Activated CD4-positive, alpha-beta T cell treated with anti-CD3 and anti-CD28 coated beads, Interleukin-2, amount 10 ng/mL, durations not matched to agents 24 days and 14 days (primary cell): ENCODE measurements at places on chromosomes 12 and 14. TPM values are rescaled to one million over a fixed set of nuclear protein-coding genes. Genes with fewer than 3 reads are reported as not detected.
A peak's percentile ranks its signal among the peaks of the same experiment; 100 is the strongest.

DNA sequence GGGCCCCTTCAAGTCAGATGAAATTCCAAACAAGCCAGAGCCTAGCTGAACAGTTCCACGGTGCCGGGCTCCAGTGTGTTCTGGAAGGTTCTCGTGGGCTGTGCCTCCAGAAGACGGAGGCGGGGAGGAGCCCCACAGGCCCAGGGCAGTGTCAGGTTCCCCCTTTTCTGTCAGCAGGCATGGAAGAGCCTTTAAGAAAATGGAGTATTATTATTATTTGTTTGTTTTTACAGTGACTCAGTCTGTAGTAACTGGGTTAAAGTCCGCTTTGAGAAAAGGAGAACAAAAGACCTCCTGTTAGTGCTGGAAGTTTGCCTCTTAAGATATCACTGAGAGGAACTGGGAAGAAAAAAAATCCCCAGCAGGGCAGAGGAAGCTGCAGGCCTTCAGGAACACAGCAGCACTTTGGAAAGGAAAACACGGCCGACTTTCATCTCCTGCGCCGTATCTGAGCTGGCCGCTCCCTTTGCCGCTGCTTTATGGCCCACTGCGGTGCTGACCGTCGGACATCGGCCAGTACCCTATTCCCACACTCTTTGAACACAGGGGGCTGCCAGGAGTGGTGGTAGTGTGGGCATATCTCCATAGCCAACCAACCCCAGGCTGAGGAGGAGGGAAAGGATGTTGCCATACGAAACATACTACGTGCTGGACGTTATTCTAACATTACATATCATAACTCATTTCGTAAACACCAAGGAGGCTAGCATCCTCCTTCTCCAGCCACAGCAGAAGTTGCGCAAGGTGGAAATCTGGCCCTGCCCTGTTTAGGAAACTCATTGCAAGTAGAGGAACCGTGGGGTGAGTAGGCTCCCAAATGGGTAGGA is 194.0 kb downstream of the ZFP36L1 start:
- H3K36me3 ChIP-seq = no peaks in the 10 kb centered on the region
- no peak overlapping the region for H3K4me3 ChIP-seq
- H3K27ac ChIP-seq = no peak overlapping the region
- DNase-seq = no peak

DNA sequence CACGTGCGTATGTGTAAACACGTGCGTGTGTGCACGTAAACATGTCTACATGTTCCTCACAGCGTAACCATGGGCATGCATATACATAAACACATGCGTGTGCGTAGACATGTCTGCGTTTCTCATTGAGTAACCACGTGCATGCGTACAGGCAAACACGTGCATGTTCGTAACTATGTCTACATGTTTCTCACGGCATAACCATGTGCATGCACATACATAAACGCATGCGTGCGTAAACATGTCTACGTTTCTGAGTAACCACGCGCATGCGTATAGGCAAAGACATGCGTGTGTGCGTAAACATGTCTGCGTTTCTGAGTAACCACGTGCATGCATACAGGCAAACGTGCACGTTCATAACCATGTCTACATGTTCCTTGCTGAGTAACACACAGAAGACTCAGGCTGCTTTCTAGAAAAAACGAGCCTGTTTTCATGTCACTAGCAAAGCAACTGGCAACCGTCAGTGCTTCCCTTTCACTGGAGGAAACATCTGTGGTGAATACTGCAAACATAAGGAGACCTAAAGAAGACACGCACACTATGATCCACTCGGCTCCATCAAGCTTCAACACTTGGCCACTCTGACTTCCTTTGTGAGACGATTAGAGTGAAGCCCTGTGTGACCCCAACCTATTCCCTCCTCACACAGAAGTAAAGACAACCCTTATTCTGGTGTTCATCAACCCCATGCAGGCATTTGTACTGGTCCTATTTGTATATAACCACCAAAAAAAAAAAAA is 28.8 kb downstream of the POLE start:
- no peak overlapping the region for H3K27ac ChIP-seq
- DNase-seq = no peak
- H3K27me3 ChIP-seq = no peaks in the 10 kb centered on the region
- peaks cover 69% of the 10 kb centered on the region for H3K36me3 ChIP-seq
- peaks cover 26% of the 10 kb centered on the region for H3K4me1 ChIP-seq

Gene PAWR
- 7.1 and 7.5 TPM in 2 replicates for total RNA-seq

DNA sequence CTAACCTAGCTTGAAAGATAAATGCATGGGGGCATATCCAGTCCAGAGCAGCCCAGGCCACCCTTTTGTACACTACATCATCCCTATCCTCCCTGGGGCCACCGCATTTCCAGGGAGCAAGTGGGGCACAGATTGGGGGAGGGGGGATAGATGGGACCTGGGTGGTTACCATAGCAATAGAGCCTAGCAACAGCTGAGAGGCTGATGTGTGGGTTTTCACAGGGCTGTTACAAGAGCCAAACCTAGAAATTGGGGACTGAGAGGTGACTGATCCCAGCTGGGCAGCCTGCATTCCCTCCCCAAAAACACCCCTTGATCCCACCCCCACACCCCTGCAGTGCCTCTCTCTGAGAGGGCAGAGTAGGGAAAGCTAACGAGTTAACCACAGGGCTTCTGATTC is 3.7 kb upstream of the ZNF384 start:
- no peak overlapping the region for H3K27ac ChIP-seq
- H3K36me3 ChIP-seq = peaks cover 5% of the 10 kb centered on the region
- H3K27me3 ChIP-seq = peaks cover 10% of the 10 kb centered on the region
- peaks cover 9% of the 10 kb centered on the region for H3K4me1 ChIP-seq
- DNase-seq = no peak

DNA sequence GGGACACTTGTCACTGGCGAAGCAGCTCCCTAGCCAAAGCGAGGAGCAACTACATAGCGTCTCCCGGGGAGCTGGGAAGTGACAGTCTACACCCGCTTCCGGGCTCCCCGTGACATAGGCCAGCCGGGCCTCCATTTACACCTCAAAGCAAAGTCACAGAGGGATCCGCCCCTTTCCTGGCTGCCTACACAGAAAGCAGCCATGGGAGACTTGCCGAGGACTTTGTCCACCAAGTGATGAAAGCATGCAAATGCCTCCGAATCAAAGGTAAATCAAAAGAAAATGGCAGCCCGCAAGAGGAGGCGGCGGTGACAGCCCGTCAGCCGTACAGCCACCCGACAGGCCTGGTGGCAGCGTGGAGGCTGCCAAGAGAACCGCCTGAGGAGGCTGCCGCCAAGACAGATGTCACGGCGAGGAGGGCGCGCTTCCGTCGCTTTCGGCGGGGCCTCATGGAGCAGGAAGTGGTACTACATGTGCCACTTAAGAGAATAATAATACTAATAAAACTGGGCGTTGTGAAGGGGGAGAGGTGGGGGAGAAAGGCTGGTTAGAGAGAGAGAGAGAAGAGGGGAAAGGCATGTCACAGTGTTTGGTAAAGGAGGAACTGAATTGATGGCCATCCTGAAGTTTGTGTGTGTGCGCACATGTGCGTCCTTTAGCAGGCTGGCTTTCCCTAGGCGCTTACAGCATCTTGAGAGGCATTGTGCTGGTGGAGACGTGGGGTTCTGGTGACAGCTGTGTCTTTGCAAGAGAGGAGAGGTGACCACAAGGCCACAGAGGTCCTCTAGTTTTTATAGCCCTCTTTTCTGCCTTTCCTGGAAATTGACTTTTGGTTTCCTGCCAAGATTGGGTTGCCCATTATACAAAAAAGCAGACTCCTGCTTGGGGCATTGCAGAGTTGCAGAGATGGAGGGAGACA is 661.7 kb downstream of the VRK1 start:
- H3K36me3 ChIP-seq = peaks cover 51% of the 10 kb centered on the region
- peaks cover 56% of the 10 kb centered on the region for H3K4me1 ChIP-seq
- H3K4me3 ChIP-seq = peak overlapping the region; percentile 94
- peak overlapping the region; percentile 99 for H3K27ac ChIP-seq
- H3K27me3 ChIP-seq = no peaks in the 10 kb centered on the region
- peak; percentile 94 for DNase-seq

DNA sequence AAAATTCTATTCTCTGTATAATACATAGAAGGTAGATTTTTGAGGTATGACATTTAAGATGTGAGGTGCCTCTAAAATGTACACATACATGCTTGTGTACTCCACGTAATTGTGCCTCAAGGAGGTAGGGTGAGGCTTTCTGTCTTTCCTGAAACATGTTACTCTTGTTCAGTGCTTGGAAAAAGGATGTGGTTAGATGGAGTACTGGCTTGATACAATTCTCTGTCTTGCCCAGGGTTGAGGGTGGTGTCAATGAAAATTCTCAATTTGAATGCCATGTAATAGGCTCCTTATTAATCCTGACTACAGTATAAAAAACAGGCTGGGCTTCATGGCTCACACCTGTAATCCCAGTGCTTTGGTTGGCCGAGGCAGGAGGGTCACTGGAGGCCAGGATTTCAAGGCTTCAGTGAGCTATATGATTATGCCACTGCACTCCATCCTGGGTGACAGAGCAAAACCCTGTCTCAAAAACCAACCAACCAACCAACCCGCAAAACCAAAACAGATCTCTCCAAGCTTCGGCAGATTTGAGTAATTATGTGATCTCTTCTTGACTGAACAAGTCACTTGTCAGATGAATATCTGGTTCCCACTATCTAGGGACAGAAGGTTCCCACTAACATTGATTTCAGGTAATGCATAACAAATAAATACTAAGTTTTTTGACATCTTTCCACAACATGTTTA is 41.6 kb downstream of the RCOR1 start:
- no peaks in the 10 kb centered on the region for H3K36me3 ChIP-seq
- peaks cover 13% of the 10 kb centered on the region for H3K4me1 ChIP-seq
- H3K4me3 ChIP-seq = no peak overlapping the region
- H3K27me3 ChIP-seq = no peaks in the 10 kb centered on the region
- DNase-seq = no peak

Gene PPP1R36
- 0.31 and 0.33 TPM in 2 replicates for total RNA-seq

GRCh38 chr12:57235017-57235727 is 5.7 kb downstream of the SHMT2 start:
- H3K27me3 ChIP-seq = peaks cover 17% of the 10 kb centered on the region
- H3K36me3 ChIP-seq = peaks cover 50% of the 10 kb centered on the region
- no peak for DNase-seq
- H3K4me1 ChIP-seq = peaks cover 51% of the 10 kb centered on the region

- no peaks in the 10 kb centered on the region for H3K27me3 ChIP-seq
- H3K4me3 ChIP-seq = no peak overlapping the region
- no peak overlapping the region for H3K27ac ChIP-seq
- DNase-seq = no peak
- peaks cover 71% of the 10 kb centered on the region for H3K36me3 ChIP-seq
- peaks cover 4% of the 10 kb centered on the region for H3K4me1 ChIP-seq
Observed at GRCh38 chr12:293199-293598, 30.6 kb upstream of the SLC6A13 start.

Gene WNT1
- total RNA-seq = not detected in 2 replicates

Gene PELI2
- total RNA-seq = 2.8 and 3.0 TPM in 2 replicates

Gene SP7
- not detected in 2 replicates for total RNA-seq

GRCh38 chr14:32258336-32258993 is 55.4 kb upstream of the RNU6-8 start:
- H3K4me1 ChIP-seq = peaks cover 17% of the 10 kb centered on the region
- H3K27ac ChIP-seq = no peak overlapping the region
- H3K27me3 ChIP-seq = no peaks in the 10 kb centered on the region
- no peak overlapping the region for H3K4me3 ChIP-seq
- no peaks in the 10 kb centered on the region for H3K36me3 ChIP-seq

Gene STAC3
- total RNA-seq = 4.9 and 5.5 TPM in 2 replicates

Gene SENP1
- total RNA-seq = 55.4 and 58.6 TPM in 2 replicates

- no peak overlapping the region for H3K4me3 ChIP-seq
- peaks cover 14% of the 10 kb centered on the region for H3K27me3 ChIP-seq
- H3K4me1 ChIP-seq = peaks cover 46% of the 10 kb centered on the region
- peaks cover 73% of the 10 kb centered on the region for H3K36me3 ChIP-seq
- no peak overlapping the region for H3K27ac ChIP-seq
Observed at GRCh38 chr12:93577222-93577621, 4.7 kb downstream of the SOCS2 start.

DNA sequence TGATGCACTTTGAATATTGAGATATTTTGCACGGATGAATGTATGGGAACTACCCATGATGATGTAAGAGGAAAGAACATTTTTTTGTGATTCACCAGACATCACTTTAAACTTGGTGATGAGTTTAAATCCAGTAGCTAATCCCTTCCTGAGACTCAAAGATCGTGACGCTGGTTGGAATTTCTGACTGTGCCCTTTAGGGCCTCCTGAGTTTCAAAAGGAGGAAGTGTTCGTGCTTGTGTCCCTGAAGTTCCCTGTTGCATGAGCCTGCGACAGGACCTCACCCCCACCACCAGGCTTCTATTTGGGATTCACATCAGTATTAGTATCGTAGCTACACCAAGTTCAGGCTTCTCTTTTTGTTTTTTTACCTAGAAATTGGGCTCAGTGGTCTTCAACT is 18.6 kb upstream of the RIN3 start:
- no peak for DNase-seq
- H3K36me3 ChIP-seq = no peaks in the 10 kb centered on the region
- no peak overlapping the region for H3K4me3 ChIP-seq
- H3K27me3 ChIP-seq = peaks cover 17% of the 10 kb centered on the region
- no peaks in the 10 kb centered on the region for H3K4me1 ChIP-seq

- no peak for DNase-seq
- no peaks in the 10 kb centered on the region for H3K4me1 ChIP-seq
- H3K27me3 ChIP-seq = peaks cover 15% of the 10 kb centered on the region
- no peaks in the 10 kb centered on the region for H3K36me3 ChIP-seq
Observed at GRCh38 chr14:99725774-99726537, 41.9 kb downstream of the CYP46A1 start.

- peaks cover 8% of the 10 kb centered on the region for H3K4me1 ChIP-seq
- H3K27me3 ChIP-seq = peaks cover 6% of the 10 kb centered on the region
- H3K4me3 ChIP-seq = no peak overlapping the region
- no peak overlapping the region for H3K27ac ChIP-seq
- DNase-seq = peak; percentile 58
Observed at GRCh38 chr12:101967506-101967905, 90.1 kb downstream of the DRAM1 start.

Gene ISCA2
- 20.0 and 20.8 TPM in 2 replicates for total RNA-seq

Gene NTS
- total RNA-seq = not detected in 2 replicates

DNA sequence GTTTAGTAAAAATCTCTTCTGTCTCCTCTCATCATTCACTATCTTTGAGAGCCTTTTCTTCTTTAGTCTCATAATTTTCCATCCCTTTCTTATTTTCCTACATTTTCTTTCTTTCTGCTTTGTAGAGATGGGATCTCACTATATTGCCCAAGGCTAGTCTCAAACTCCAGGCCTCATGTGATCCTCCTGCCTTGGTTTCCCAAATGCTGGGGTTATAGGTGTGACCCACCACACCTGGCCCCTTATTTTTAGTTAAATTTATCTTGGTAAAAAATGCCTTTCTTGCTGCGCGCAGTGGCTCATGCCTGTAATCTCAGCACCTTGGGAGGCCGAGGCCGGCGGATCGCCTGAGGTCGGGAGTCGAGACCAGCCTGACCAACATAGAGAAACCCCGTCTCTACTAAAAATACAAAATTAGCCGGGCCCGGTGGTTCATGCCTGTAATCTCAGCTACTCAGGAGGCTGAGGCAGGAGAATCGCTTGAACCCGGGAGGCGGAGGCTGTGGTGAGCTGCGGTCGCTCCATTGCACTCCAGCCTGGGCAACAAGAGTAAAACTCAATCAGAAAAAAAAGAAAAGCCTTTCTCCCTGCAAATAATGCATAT is 996 bp downstream of the SLC2A3 start:
- no peak overlapping the region for H3K27ac ChIP-seq
- H3K4me1 ChIP-seq = peaks cover 21% of the 10 kb centered on the region
- no peaks in the 10 kb centered on the region for H3K27me3 ChIP-seq
- no peak overlapping the region for H3K4me3 ChIP-seq
- H3K36me3 ChIP-seq = peaks cover 22% of the 10 kb centered on the region

- H3K36me3 ChIP-seq = no peaks in the 10 kb centered on the region
- no peak overlapping the region for H3K27ac ChIP-seq
- no peaks in the 10 kb centered on the region for H3K27me3 ChIP-seq
- H3K4me1 ChIP-seq = no peaks in the 10 kb centered on the region
- H3K4me3 ChIP-seq = no peak overlapping the region
- no peak for DNase-seq
Observed at GRCh38 chr14:49297102-49297501, 289.1 kb downstream of the RPS29 start.
